ENCODE measurements at places on chromosomes 13 and 19.

GRCh38 chr19:33727331-33727998, 69.2 kb upstream of the KCTD15 start:
- DNase-seq: no peak

DNA sequence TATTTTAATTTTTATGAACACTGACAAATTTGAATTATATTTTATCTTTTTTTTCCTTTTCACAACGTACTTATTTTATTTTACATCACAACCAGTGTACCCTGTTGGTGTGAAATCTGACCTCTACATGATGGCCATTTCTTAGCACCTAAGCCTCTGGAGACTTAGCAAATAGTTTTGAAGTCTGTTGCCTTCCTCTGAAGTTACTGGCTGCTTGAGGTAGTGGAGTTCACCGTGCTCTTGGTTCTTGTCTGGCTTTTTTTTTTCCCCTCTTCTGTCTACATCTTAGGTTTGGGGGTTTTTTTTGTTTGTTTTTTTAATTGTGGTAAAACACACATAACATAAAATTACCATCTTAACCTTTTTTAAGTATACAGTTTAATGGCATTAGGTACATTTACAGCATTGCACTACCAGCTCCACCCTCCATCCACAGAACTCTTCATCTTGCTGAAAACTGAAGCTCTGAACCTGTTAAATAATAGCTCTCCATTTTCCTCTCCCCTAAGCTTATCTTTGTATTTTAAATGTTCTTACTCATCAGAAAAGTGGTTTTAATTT, 94.1 kb upstream of the MLNR start:
- DNase-seq: no peak

- DNase-seq: no peak
Measured at GRCh38 chr19:391207-391557, 17.8 kb downstream of the C2CD4C start.

- DNase-seq: no peak
Measured at GRCh38 chr13:34637138-34637537, 304.9 kb upstream of the NBEA start.

DNA sequence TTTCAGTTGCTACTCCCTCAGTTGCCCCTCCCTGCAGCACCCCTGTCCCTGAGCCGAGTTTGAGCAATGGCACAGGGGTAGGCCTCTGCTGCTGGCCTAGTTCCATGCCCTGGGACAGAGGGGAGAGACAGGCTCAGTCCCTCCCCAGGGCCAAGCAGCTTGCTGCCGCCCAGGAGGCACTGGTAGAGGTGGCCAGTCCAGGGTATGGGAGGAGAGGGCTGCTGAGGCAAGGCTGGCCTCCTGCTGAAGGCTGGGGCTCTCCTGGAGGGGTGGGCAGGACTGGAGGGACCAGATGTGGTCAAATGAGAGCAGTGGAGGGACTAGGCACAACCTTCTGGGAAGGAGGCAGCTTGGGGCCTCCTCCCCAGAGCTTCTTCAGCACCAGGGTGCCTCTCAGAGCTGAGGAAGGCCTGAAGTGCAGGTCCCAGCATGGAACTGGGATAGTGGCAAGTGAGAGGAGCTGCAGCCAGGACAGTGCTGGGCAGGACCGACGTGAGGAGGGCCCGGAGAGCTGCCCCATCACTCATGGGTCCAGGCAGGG, 29.8 kb upstream of the VSTM2B start:
- DNase-seq: no peak

DNA sequence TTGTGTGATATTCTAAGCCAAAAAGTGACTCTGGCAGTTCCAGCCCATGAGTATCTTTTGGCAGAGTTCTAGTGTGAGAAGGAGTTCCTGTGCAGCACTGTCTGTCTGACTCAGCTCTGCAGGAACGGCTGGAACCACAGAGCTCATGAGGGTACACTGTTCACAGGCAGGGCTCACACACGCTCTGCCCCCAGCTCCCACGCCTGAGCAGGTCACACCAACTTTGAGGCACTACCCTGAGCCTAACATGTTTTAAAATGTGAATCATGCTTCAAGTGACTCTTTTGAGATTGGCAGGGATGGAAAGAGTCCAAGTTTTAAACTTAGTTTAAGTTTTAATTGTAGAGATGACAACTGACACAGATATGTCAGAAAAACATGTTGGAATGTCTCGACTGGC, 1203.3 kb downstream of the UQCRFS1 start:
- DNase-seq: no peak

DNA sequence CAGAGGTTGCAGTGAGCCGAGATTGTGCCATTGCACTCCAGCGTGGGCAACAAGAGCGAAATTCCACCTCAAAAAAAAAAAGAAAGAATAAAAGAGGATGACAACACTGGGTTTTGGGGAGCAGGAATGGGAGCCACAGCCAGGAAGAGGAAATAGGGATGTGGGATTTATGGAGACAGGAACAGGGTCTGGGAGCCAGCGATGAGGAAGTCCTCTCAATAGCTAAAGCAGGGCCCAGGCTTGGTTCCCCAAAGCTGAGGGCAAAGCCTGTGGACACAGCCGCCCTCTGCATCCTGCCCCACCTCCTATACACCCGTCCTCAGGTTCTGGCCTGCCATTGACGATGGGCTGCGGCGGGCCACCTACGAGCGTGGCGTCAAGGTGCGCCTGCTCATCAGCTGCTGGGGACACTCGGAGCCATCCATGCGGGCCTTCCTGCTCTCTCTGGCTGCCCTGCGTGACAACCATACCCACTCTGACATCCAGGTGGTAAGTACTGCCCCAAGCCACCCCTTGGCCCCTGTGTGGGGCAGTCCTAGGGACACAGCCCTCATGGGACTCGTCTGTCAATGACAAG, 13.6 kb downstream of the HIPK4 start:
- no peak for DNase-seq

GRCh38 chr13:69264362-69265334, 843.0 kb upstream of the ATXN8OS start:
- DNase-seq: no peak

GRCh38 chr19:40174092-40174491, 17.1 kb upstream of the MAP3K10 start:
- DNase-seq: peak; percentile 49

GRCh38 chr13:29452773-29453616, 142.5 kb downstream of the SLC7A1 start:
- no peak for DNase-seq

- peak; percentile 63 for DNase-seq
Measured at GRCh38 chr13:53151336-53152056, 122.9 kb downstream of the OLFM4 start.

DNA sequence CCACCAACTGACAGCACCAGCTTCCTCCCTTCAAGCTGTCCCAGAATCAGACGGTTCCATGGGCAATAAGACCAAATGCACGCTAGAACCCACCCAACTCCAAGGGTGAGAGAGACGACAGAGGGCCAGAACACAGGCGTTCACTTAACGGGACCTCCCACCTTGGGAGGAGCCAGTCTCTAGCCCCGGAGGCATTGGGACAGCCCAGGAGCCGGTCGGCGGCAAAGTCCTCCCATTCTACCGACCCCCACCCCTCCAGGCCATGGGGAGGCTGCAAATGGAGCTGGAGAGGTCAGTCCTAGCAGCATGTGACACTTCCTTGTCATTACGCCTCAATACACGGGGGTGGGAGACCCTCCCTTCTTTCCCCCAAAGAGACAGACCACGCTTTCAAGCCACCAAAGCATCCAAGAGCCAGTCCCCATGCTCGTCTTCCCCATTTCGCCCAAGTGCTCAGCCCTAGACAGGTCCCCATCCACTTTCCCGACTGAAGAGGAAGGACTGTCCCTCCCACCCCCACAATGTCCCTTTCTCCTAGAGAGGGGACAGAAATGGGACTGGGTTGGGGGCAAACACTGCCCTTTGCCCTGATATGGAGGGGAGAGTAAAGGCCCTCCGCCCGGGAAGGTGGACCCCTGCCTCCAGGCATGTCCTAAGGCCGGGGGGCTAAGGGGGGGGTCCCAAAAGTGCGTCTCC, 964 bp downstream of the KHSRP start:
- peak; percentile 46 for DNase-seq

GRCh38 chr13:99431927-99432608, 69.2 kb upstream of the TM9SF2 start:
- DNase-seq: peak; percentile 22

DNA sequence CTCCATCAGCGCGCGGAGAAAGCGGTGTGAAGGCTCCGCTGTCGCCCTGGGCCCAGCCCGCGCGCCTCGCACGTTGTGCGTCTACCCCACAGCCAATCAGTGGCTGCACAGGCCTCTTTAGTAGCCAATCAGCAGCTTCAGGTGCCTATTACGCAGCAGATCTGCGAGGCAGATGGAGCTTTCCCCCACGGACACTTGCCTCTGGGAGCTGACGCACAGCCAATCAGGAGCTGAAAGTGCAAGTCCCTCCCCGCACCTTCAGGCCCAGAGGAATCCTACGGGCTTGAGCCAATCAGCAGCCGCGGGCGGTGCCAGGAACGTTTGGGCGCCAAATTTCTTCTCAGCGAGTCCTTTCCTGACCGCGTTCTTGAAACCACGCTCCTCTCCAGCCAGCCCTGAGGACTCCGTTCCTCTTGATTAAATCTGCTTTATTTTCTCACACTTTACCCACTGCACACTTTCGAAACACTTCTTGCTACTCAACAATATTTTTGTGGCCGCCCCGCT, 39.9 kb downstream of the SIGLEC7 start:
- peak; percentile 48 for DNase-seq

GRCh38 chr13:25771202-25771601, 280.6 kb downstream of the SHISA2 start:
- no peak for DNase-seq

DNA sequence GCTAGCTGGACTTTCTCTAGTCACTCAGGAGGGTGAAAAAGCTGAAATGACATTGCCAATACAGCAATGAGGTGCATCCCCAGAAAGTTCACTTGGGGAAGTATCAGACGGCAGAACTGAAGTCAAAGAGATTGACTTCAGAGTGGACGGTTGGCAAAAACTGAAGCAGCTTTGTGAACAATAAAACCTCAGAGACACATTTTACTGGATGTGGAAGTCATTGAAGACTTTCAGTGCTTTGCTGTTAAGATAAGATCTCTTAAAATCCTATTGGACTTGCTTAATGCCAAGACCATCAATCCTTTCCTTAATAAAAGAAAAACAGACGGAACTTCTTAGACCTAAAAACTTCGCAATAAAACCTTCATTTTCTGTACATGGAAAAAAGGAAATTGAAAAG, 103.7 kb downstream of the ABCC4 start:
- DNase-seq: no peak
